ENCODE measurements at places on chromosomes 11 and 22. TPM values are rescaled to one million over a fixed set of nuclear protein-coding genes. Genes with fewer than 3 reads are reported as not detected.

The SEPTIN5 gene
- 0.38 TPM for total RNA-seq

The HEPN1 gene
- total RNA-seq, result not detected

The PATE2 gene
- not detected for total RNA-seq

The FOSL1 gene
- 23.0 TPM for total RNA-seq

The RAB1B gene
- 118 TPM for total RNA-seq

The NRGN gene
- 6.7 TPM for total RNA-seq

The C22orf31 gene
- total RNA-seq, result not detected

All from activated CD8-positive, alpha-beta memory T cell treated with anti-CD3 and anti-CD28 coated beads for 36 hours (primary cell).